ENCODE measurements at places on chromosomes 12 and 14. TPM values are rescaled to one million over a fixed set of nuclear protein-coding genes. Genes with fewer than 3 reads are reported as not detected.

Gene HRK
- not detected for total RNA-seq

GRCh38 chr14:74945261-74945851 is 10.0 kb downstream of the PGF start:
- peaks cover 5% of the 10 kb centered on the region for H3K36me3 ChIP-seq
- DNase-seq, result no peak
- no peak overlapping the region for H3K4me3 ChIP-seq
- H3K27me3 ChIP-seq, result no peaks in the 10 kb centered on the region
- no peak overlapping the region for H3K27ac ChIP-seq

DNA sequence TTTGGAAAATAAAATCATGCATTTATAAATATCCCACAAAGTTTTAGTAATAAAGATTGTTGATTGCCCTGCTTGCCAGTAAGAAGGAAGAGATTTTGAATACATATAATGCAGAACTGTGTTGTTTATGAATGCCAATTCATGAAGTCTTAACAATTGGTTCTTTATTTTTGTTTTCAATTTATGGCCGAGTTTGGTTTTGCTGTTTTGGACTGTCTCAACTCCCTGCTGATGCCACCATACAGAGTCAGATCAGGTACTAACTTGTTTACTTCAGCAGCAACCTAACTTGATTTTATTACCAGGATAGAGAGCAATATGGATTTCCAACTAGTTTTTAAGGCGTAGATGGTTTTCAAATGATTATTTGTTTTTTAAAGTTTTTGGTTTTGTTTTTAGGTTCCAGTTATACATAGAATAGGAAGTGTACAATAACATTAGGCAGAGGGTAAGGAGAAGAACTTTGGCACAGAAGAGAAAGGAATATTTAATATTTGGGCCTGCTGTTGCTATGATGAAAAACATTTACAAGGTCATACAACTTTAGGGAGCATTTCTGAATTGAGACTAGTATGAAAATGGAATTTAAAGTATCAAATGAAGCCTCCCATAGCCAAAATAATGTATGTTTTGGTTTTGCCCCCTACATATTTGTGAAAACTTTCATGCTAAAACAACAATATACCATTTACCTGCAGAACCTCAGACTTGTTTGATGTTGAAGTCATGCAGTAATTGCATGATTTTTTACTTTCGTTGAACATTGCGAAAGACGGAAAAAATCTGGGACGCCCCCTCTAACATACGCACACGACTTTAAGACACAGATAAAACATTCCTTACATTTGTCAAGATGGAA is 904 bp upstream of the FAM177A1 start:
- no peak for DNase-seq
- no peaks in the 10 kb centered on the region for H3K27me3 ChIP-seq
- H3K27ac ChIP-seq, result peak overlapping the region; percentile 97
- peak overlapping the region; percentile 81 for H3K4me3 ChIP-seq
- H3K4me1 ChIP-seq, result peaks cover 20% of the 10 kb centered on the region

DNA sequence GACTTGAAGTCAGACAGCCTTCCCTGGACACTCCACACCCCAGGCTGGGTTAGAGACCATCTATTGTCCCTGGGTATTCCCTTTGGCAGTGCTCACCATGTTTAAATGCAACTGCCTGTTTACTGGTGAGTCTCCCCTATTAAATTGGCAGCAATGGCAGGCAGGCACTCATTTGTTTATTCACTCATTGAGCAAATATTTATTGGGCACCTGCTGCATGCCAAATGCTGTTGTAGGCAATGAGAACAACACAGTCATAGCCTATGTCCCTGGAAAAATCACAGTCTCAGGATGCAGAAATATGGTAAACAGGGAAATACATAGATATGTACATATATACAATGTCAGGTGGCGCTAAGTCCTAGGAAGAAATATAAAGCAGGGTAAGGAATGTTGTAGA is 212.8 kb downstream of the SUDS3 start:
- H3K4me1 ChIP-seq, result no peaks in the 10 kb centered on the region
- H3K27ac ChIP-seq, result no peak overlapping the region
- no peak for DNase-seq
- no peak overlapping the region for H3K4me3 ChIP-seq
- H3K27me3 ChIP-seq, result no peaks in the 10 kb centered on the region

DNA sequence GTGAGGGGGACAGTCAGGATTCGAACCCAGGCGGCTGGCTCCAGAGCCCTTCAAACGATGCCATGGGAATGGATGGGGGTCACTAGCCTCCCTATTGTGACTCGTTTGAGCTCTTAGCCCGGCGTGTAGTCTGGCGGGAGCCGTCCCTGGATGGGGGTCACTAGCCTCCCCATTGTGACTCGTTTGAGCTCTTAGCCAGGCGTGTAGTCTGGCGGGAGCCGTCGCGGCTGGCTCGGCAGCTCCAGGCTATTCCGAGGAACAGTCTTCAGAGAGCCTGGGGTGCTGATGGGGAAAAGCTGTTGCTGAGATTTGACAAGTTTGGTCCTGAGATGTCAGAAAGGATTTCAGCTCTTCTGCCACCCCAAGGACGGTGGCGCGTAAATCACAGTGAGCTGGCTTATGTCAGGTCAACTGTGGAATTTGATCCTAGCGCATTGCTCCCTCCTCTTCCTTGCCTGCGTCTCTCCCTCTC is 58.3 kb downstream of the CALM1 start:
- H3K4me1 ChIP-seq, result peaks cover 12% of the 10 kb centered on the region
- H3K36me3 ChIP-seq, result no peaks in the 10 kb centered on the region
- DNase-seq, result no peak
- H3K4me3 ChIP-seq, result no peak overlapping the region
- H3K27ac ChIP-seq, result no peak overlapping the region

- no peak overlapping the region for H3K4me3 ChIP-seq
- no peaks in the 10 kb centered on the region for H3K27me3 ChIP-seq
- H3K27ac ChIP-seq, result no peak overlapping the region
- H3K36me3 ChIP-seq, result no peaks in the 10 kb centered on the region
Measured at GRCh38 chr14:49989966-49990365, 97.1 kb downstream of the ARF6 start.

Gene PABPN1
- total RNA-seq, result 45.1 TPM

DNA sequence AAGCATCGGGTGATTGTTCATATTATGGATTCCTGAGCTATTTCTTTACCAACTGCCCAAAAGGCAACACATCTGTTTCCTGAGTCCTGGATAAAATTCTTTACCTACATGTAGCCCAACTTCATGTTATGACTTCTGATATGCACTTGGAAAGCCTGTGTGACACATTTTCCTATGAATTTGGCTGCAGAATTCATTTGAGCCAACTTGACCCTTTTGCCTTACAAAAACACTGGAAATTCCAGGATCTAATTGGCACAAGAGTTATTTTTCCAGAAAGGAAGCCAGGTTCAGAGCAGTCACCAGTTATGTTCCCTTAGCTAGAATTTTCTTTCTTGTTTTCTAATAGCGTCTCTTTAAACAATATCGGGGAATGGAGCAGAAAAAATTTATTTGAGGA is 202.5 kb upstream of the LRIG3 start:
- no peaks in the 10 kb centered on the region for H3K36me3 ChIP-seq
- H3K4me3 ChIP-seq, result no peak overlapping the region
- no peak for DNase-seq
- no peaks in the 10 kb centered on the region for H3K27me3 ChIP-seq
- H3K4me1 ChIP-seq, result peaks cover 10% of the 10 kb centered on the region

- no peaks in the 10 kb centered on the region for H3K27me3 ChIP-seq
- H3K4me1 ChIP-seq, result no peaks in the 10 kb centered on the region
- DNase-seq, result no peak
- H3K36me3 ChIP-seq, result no peaks in the 10 kb centered on the region
- no peak overlapping the region for H3K4me3 ChIP-seq
- H3K27ac ChIP-seq, result no peak overlapping the region
Measured at GRCh38 chr14:104158827-104159798, 20.7 kb downstream of the KIF26A start.

GRCh38 chr12:124862768-124863415 is 772 bp downstream of the SCARB1 start:
- no peak for DNase-seq
- H3K36me3 ChIP-seq, result no peaks in the 10 kb centered on the region
- peak overlapping the region; percentile 85 for H3K4me3 ChIP-seq
- H3K27me3 ChIP-seq, result no peaks in the 10 kb centered on the region
- H3K4me1 ChIP-seq, result peaks cover 27% of the 10 kb centered on the region

- H3K27ac ChIP-seq, result no peak overlapping the region
- no peak for DNase-seq
- no peak overlapping the region for H3K4me3 ChIP-seq
Measured at GRCh38 chr14:20934148-20934762, 21.0 kb upstream of the RNASE2 start.

Gene PTPRB
- 15.9 TPM for total RNA-seq

- no peaks in the 10 kb centered on the region for H3K27me3 ChIP-seq
- H3K4me1 ChIP-seq, result no peaks in the 10 kb centered on the region
- H3K4me3 ChIP-seq, result no peak overlapping the region
- H3K27ac ChIP-seq, result no peak overlapping the region
Measured at GRCh38 chr14:58598028-58598803, 39.5 kb upstream of the DACT1 start.

- H3K4me3 ChIP-seq, result no peak overlapping the region
- DNase-seq, result no peak
- H3K27me3 ChIP-seq, result no peaks in the 10 kb centered on the region
- peaks cover 6% of the 10 kb centered on the region for H3K36me3 ChIP-seq
- H3K27ac ChIP-seq, result no peak overlapping the region
- no peaks in the 10 kb centered on the region for H3K4me1 ChIP-seq
Measured at GRCh38 chr14:90778571-90779255, 37.5 kb downstream of the TTC7B start.

- no peaks in the 10 kb centered on the region for H3K27me3 ChIP-seq
- H3K27ac ChIP-seq, result peak overlapping the region; percentile 11
- H3K4me3 ChIP-seq, result no peak overlapping the region
- peaks cover 57% of the 10 kb centered on the region for H3K4me1 ChIP-seq
- no peak for DNase-seq
- H3K36me3 ChIP-seq, result peaks cover 48% of the 10 kb centered on the region
Measured at GRCh38 chr12:124363353-124363965, 68.6 kb downstream of the RFLNA start.

DNA sequence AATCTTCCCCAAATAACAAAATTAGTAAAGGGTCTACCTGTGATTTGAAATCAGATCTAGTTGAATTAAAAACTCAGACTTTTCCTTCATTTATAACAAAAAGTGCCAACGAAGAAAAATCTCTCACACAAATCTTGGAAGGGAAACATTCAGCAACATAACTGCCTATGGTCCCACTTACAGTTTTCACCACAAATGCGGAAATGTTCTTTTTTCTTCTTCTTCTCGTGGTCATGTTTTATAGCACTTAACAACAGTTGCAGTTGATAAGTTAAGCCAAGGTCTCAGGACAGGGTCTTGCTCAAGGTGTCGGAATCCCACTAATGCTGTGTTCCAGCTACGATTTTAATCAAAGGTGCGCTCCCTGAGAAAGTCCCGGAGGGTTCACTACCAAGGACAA is 10.1 kb downstream of the RNASE6 start:
- no peaks in the 10 kb centered on the region for H3K27me3 ChIP-seq
- H3K27ac ChIP-seq, result no peak overlapping the region
- no peaks in the 10 kb centered on the region for H3K36me3 ChIP-seq
- H3K4me1 ChIP-seq, result no peaks in the 10 kb centered on the region
- DNase-seq, result no peak

- H3K4me3 ChIP-seq, result no peak overlapping the region
- H3K27me3 ChIP-seq, result no peaks in the 10 kb centered on the region
- no peak overlapping the region for H3K27ac ChIP-seq
- no peak for DNase-seq
- H3K4me1 ChIP-seq, result peaks cover 41% of the 10 kb centered on the region
Measured at GRCh38 chr12:79891506-79892162, 43.3 kb downstream of the PPP1R12A start.

GRCh38 chr14:104792945-104793702 is 2.4 kb downstream of the AKT1 start:
- H3K27me3 ChIP-seq, result no peaks in the 10 kb centered on the region
- H3K36me3 ChIP-seq, result peaks cover 35% of the 10 kb centered on the region
- H3K4me3 ChIP-seq, result peak overlapping the region; percentile 92

Gene CCDC177
- total RNA-seq, result not detected

Gene PYGL
- 47.1 TPM for total RNA-seq

DNA sequence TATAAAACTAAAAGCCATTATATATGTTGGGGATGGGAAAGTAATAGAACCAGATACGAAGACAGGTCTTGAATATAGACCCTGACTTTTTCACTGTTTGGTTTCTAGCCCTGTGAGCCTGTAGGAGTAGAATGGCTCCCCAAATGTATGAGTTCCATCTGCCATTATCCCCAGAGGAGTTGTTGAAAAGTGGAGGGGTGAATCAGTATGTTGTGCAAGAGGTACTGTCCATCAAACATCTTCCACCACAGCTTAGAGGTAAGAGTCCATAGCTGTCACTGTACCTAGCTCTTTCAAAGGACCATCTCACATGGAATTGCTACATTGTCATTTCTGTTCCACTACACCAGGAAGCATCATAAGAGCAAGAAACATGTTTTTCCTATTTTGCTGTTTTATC is 1.1 kb downstream of the NCAPD2 start:
- no peaks in the 10 kb centered on the region for H3K27me3 ChIP-seq
- no peak for DNase-seq
- H3K36me3 ChIP-seq, result peaks cover 28% of the 10 kb centered on the region

Gene TMED10
- 123 TPM for total RNA-seq

Gene ATN1
- total RNA-seq, result 58.4 TPM

Gene PTPRO
- 0.81 TPM for total RNA-seq

- H3K4me3 ChIP-seq, result no peak overlapping the region
- H3K27me3 ChIP-seq, result no peaks in the 10 kb centered on the region
- peaks cover 97% of the 10 kb centered on the region for H3K36me3 ChIP-seq
- no peak for DNase-seq
- H3K4me1 ChIP-seq, result no peaks in the 10 kb centered on the region
- H3K27ac ChIP-seq, result no peak overlapping the region
Measured at GRCh38 chr12:133010657-133011297, 24.6 kb downstream of the ZNF26 start.

GRCh38 chr12:119998471-119999245 is 9.6 kb downstream of the BICDL1 start:
- no peak overlapping the region for H3K27ac ChIP-seq
- no peaks in the 10 kb centered on the region for H3K36me3 ChIP-seq
- no peaks in the 10 kb centered on the region for H3K4me1 ChIP-seq
- H3K27me3 ChIP-seq, result peaks cover 3% of the 10 kb centered on the region

DNA sequence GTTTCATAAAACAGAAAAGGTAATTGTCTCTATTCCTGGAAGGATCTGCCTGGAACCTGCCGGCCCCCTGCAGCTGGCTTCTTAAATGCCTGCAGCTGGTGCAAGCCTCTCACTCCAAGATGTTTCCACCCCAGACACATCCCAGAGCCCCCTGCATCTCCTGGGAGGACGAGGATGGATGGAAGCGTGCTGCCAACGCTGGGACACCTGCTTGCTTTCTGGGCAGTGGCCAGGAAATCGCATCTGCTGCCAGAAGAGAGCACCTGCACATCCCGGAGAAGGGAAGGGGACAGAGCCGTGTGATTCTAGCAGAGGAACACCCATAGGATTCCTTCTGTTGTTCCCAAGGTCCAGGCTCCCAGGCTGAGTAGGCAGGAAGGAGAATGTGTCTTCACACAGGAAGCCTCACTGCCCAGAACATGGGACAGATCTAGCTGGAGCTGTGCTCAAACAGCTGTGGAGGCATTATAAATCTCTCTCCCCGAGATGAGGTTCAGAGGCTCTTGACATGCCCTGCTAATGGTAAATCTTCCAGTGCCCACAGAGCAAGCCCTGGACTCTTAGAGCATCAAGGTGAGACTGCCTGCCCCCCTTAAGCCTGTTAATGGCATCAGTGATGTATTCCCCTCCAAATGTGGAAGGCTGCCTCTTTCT is 138.8 kb upstream of the MAP1LC3B2 start:
- H3K4me1 ChIP-seq, result no peaks in the 10 kb centered on the region
- H3K27ac ChIP-seq, result no peak overlapping the region
- H3K36me3 ChIP-seq, result no peaks in the 10 kb centered on the region
- DNase-seq, result no peak
- H3K4me3 ChIP-seq, result no peak overlapping the region

Gene TBC1D30
- total RNA-seq, result 0.49 TPM

- H3K27me3 ChIP-seq, result no peaks in the 10 kb centered on the region
- H3K4me1 ChIP-seq, result no peaks in the 10 kb centered on the region
- H3K36me3 ChIP-seq, result no peaks in the 10 kb centered on the region
- H3K27ac ChIP-seq, result no peak overlapping the region
Measured at GRCh38 chr12:13784504-13784903, 196.9 kb downstream of the GRIN2B start.

Gene SMOC1
- 3.1 TPM for total RNA-seq

Data from suprapubic skin (tissue), 4 donors.